CD8-positive, alpha-beta memory T cell (primary cell): ENCODE measurements at places on chromosomes 13 and 19.

GRCh38 chr13:38630780-38631179, 56.1 kb upstream of the FREM2 start:
- DNase-seq = no peak

GRCh38 chr19:507286-508203, at the start of gene TPGS1:
Gene TPGS1, plus strand, starts transcription at chr19:507497. Its CDS starts 10 bp downstream, at chr19:507507.
- peak; percentile 92 for DNase-seq

DNA sequence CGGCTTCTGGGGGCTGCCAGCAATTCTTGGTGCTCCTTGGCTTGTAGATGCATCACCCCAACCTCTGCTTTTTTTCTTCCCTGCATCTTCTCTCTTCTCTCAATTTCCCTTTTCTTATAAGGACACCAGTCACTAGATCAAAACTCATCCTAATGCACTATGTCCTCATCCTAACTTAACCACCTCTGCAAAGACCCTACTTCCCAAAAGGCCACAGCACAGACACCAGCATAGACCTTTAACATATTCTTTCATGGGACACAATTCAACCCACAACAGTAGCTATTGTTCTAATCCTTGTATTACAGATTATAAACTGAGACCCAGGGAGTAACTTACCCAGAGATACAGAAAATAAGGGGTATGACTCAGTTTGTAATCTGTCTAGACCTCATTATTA, 47.0 kb downstream of the RUBCNL start:
- no peak for DNase-seq

DNA sequence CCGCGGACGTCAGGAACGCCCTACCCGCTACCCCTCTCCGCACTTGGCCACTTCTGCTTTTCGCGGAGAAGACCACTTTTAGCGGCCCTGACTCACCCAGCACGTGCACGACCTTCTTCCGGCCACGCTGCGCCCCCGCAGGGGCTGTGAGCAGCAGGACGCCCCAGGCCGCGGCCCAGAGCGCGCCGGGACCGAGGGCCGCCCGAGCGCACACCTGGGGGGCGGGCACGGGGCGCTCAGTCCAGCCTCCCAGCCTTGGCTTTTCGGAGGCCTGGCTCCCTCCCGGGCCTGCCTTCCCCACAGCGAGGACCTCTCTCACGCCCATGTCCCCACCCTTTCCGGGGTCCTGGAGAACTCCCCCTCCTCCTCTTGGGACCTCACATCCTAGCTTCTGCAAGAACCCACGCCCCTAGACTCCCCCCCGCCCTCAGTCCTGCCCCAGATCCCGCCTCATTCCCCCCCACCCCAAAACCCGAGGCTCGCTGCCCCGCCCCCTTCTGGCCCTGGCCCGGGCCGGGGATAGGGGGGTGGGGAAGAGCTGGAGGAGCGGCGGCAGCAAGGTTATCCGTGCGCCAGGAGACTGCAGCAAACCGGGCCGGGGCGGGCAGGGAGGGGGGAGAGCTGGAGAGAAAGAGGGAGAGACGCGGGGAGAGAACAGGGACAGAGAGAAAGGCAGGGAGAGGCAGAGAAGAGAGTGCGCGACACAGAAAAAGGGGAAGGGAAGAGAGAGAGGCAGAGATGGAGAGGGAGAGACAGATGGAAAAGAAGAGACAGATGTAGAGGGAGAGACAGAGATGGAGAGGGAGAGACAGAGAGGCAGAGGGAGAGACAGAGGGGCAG, 11.5 kb downstream of the TM6SF2 start:
- DNase-seq = no peak

GRCh38 chr19:31262725-31263191, 86.5 kb downstream of the TSHZ3 start:
- no peak for DNase-seq

DNA sequence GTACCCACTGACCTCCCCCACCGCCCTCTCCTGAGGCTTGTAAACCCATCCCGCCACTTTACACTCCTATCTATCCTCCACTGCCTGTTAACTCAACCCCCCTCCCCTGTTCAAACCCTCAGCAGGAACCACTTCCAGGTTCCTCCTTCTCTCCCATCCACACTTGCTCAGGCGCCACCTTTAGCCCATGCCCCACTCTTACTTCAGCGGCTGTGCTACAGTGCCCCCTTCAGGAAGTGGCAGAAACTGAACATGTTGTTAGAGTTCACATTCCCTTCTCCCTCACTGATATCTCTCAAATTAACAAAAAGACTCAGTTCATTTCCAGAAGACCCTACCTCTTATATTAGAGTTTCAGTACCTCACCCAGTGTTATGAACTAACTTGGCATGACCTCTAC, 49.4 kb downstream of the ZNF91 start:
- no peak for DNase-seq

DNA sequence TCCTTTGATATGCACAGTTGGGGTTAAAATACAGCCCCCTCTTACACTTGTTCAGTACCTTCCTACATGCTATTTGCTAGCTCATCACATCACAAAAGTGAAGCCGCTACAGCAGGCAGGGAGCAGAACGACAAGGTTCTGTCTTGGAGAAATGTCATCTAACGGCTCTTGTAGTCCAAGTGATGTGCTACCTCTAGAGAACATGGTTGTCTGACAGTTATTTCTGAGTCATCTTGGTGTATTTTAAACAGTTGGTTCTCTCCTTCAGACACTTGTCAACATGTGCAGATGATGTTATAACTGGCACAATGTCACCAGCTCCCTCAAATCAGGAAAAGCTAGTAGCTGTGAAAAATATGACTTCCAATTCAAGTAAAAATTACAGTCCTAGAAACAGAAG, 865.0 kb downstream of the PCDH9 start:
- no peak for DNase-seq

DNA sequence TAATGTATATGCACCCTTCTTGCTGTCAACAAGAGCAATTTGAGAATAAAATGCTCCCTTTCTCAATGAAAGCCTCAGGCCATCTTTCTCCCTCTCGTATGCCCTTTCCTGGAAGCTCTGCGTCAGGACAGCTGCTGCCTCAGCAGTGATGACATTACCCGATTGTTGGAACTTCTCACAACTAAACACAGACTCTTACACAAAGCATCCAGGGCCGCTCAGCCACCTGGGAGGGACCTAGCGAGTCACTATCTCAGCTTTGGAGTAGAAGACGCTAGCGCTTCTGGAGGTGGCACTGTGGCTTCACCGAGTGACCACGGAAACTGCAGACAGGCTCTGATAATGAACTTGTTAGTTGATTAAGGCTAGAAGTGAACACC, 153.2 kb upstream of the SOX1 start:
- no peak for DNase-seq

DNA sequence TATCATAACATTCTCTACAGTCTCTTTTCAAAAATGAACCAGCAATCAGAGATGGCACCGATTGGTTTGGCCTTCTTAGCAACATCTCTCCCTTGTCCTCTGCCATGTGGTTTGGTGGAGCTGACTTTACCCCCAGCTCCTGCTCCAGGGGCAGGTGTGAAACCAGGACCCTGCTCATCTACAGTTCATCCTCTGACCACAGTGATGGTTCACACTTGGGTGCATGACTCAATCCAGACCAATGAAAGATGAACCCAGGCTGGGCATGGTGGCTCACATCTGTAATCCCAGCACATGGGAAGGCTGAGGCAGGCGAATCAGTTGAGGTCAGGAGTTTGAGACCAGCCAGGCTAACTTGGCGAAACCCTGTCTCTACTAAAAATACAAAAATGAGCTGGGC, 33.6 kb upstream of the FFAR2 start:
- no peak for DNase-seq

DNA sequence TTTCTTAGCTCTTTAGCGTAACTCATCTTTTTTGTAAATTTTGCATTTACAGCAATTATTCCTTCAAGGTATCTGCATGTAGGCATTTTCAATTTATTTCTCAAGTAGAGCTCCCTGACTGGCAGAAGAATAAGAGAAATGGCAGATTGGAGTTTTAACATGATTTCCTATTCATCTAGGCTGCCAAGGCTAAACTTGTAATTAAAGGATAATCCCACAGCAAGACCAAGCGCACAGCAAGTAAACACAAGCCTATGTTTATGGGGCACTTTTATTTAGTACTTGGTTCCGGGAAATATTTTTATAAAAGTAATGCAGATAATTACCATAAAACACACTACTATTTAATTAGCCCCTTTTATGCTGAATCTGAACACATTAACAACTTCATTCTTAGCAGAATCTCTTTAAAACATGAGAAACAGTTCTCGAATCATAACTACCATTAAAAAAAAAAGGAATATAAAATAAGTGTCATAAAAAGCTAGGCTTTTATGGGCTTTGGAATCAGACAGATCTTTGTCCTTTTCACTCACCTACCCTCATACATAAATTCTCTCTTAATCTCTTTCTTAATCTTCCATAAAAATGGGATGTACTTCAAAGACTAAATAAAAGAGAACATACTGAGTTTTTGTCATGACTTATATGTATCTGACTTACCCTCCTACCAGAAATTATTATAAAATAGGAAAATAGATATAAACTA, 961.6 kb upstream of the MIR17HG start:
- no peak for DNase-seq

GRCh38 chr13:19695829-19696228, 62.4 kb downstream of the MPHOSPH8 start:
- no peak for DNase-seq

- DNase-seq = peak; percentile 16
These were observed 1.2 kb downstream of the SLC7A1 start for GRCh38 chr13:29594303-29594709.

GRCh38 chr13:92547266-92547665, 679.3 kb upstream of the GPC6 start:
- no peak for DNase-seq

- no peak for DNase-seq
These were observed 881.9 kb downstream of the SLITRK6 start for GRCh38 chr13:84917252-84917878.

- no peak for DNase-seq
These were observed 5.5 kb upstream of the ZFP36 start for GRCh38 chr19:39401070-39401548.

DNA sequence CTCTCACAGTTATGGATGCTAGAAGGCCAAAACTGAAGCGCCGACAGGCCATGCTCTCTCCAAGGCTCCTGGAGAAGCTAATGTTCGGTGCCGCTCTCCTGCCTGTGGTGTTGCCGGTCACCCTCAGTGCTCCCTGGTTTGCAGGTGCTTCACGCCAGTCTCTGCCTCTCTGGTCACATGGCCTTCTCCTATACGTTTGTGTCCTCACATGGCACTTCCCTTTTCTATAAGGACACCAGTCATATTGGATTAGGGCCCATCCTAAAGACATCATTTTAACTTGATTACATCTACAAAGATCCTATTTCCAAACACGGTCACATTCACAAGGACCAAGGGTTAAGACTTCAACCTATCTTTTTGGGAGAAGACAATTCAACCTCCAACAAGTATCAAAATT, 671.3 kb upstream of the ARGLU1 start:
- no peak for DNase-seq

DNA sequence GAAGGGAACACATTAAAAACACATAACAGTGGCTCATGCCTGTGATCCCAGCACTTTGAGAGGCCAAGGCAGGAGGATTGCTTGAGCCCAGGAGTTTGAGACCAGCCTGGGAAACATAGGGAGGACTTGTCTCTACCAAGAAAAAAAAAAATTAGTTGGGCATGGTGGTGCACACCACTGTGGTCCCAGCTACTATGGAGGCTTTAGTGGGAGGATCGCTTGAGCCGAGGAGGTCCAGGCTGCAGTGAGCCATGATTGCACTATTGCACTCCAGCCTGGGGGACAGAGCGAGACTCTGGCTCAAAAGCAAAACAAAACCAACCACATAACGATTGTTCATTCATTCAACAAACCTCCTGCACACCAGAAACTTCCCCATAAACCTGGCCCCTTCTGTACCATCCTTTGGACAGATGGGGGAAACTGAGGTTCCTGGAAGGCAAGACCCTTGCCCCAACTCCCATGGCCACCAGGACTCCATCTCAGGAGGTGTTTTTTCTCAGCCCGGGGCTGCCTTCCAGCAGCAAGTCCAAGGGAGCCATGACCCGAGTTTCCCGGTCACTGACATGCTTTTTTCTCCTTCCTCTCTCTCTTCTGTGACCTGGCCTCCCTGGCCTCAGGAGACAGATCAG, 4.3 kb downstream of the FOSB start:
- no peak for DNase-seq

GRCh38 chr19:6108721-6109633, 1.3 kb downstream of the RFX2 start:
- peak; percentile 27 for DNase-seq

GRCh38 chr13:75782985-75783384, 146.9 kb downstream of the LMO7 start:
- DNase-seq = no peak

DNA sequence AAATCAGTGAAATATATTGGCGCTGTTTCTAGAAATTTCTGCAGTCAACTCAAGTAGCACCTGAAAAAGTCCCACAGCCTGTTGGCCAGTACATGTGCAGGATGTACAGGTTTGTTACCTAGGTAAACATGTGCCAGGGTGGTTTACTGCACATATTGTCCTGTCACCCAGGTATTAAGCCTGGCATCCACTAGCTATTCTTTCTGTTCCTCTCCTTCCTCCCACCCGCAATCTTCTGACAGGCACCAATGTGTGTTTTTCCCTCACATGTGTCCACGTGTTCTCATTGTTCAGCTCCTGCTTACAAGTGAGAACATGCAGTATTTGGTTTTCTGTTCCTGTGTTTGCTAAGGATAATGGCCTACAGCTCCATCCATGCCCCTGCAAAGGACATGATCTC, 13.1 kb upstream of the SCEL start:
- no peak for DNase-seq

DNA sequence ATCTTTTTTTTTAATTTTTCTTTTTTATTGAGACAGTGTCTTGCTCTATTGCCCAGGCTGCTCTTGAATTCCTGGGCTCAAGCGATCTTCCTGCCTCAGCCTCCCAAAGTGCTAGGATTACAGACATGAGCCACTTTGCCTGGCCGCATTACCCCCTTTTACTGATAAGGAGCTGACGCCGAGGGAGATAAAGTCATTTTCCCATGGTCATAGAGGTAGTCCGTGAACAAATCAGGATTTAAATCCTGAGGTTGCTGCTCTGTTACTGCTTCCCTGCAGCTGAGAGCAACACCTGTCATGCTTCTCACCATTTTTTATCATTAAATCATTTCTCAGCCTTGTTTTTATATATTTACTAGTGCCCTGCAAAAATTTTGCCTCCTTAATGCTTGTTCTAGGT, 7.4 kb downstream of the CYSLTR2 start:
- no peak for DNase-seq

DNA sequence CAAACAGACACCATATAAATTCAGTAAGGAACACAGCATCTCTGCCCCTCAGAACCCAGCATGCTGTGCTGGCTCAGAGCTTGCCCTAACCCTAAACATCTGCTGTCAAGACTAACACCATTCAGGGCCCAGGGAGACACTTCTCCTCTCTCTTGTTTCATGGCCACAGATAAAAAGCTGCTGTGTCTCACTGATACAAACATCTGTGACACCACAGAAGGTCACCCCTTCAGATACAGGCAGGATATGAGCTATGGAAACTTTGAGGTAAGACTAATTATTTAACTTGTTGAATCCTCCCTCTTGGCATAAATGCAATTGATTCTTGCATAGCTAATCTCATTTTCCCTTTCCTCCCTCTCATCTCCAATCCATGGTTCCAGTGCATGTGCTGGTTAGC, 61.6 kb upstream of the GPR12 start:
- DNase-seq = no peak

GRCh38 chr19:33211794-33212435, 13.7 kb downstream of the SLC7A10 start:
- DNase-seq = no peak

- DNase-seq = no peak
These were observed 19.2 kb upstream of the ASPDH start for GRCh38 chr19:50532952-50533351.
